ENCODE measurements at places on chromosomes 3 and 15. TPM values are rescaled to one million over a fixed set of nuclear protein-coding genes. Genes with fewer than 3 reads are reported as not detected.

GOLGB1 gene
- total RNA-seq, result 36.4 TPM

RBMS3 gene
- total RNA-seq, result 0.74 TPM

THRB gene
- not detected for total RNA-seq

GOLGA8N gene
- 41.0 TPM for total RNA-seq

GALNT15 gene
- not detected for total RNA-seq

PIF1 gene
- 49.7 TPM for total RNA-seq

EAF2 gene
- total RNA-seq, result 11.4 TPM

TGM5 gene
- total RNA-seq, result 0.11 TPM

GLDN gene
- total RNA-seq, result not detected

HRH1 gene
- total RNA-seq, result 0.36 TPM

KCNMB3 gene
- 2.2 TPM for total RNA-seq

GRM7 gene
- not detected for total RNA-seq

CLSTN2 gene
- not detected for total RNA-seq

WDR73 gene
- total RNA-seq, result 27.9 TPM

RARRES1 gene
- total RNA-seq, result not detected

- no peak for DNase-seq
- peaks cover 3% of the 10 kb centered on the region for H3K36me3 ChIP-seq
- H3K4me3 ChIP-seq, result no peak overlapping the region
- H3K4me1 ChIP-seq, result peaks cover 8% of the 10 kb centered on the region
These were observed 107.1 kb upstream of the C15orf61 start for GRCh38 chr15:67413770-67414390.

DNA sequence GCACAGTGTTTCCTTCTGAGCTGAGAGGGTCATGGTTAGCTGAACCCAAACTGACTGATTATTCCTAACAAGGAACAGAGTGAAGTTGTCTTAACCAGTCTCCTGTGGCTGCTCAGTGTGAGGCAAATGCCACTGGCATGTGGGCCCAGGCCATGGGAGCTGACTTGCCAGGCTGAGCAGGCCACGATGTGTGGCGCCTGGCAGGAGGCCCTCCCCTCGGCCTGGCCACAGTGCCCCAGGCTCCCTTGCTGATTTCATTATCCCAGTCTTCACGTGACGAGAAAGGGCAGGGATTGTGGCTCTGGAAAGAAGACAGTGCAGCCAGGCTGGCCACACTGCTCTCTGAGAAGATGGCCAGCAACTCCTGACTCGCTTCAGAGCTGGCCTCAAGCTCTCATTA, 58.8 kb downstream of the SLCO2A1 start:
- H3K4me3 ChIP-seq, result no peak overlapping the region
- DNase-seq, result no peak
- H3K4me1 ChIP-seq, result no peaks in the 10 kb centered on the region
- no peaks in the 10 kb centered on the region for H3K36me3 ChIP-seq

DNA sequence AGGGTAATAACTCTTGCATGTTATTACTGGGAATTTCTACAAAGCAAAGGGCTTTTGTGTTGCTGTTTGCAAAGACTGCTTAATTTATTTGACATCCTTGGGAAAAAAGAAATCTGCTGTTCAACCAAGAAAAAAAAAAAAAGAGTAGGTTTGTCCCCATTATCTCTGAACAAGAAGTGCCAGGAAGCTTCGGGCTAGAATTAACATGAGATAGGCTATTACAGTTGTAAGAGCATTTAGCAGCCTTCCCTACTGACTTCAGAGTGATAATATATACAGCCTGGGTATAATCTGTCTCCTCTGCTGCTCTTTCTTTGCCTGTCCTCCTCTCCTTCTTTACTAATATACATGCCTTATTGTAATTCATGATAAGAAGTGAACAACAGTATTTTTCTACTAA, 23.3 kb upstream of the CHMP2B start:
- DNase-seq, result no peak
- no peaks in the 10 kb centered on the region for H3K4me1 ChIP-seq
- no peak overlapping the region for H3K4me3 ChIP-seq
- H3K36me3 ChIP-seq, result no peaks in the 10 kb centered on the region

- H3K27ac ChIP-seq, result no peak overlapping the region
- no peaks in the 10 kb centered on the region for H3K27me3 ChIP-seq
- H3K36me3 ChIP-seq, result peaks cover 17% of the 10 kb centered on the region
- H3K4me1 ChIP-seq, result peaks cover 44% of the 10 kb centered on the region
- DNase-seq, result no peak
- no peak overlapping the region for H3K4me3 ChIP-seq
These were observed 159.9 kb downstream of the KLF13 start for GRCh38 chr15:31486506-31486905.

DNA sequence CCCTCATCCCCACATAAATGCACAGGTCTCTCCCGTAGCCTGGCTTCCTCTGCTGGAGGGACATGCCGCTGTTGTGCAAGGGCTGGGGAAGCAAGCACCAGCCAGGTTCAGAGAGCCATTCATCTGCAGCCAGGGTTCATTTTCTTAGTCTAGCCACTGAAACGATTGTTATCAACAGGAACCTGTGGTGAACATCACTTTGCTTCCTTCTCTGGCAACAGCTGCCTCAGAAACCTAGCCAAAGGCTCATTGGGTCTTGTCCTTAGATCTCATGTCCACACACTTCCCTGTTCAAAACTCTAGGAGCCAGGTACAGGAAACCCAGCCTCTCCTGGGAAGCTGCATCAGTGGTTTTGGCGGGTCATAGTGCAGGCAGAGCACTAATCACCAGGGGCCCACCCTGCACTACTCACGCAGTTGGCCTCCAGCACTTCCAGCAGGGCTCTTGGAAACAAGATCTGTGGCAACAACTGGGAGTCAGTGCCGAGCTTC, 47.0 kb downstream of the OXNAD1 start:
- peak overlapping the region; percentile 73 for H3K4me3 ChIP-seq
- peaks cover 45% of the 10 kb centered on the region for H3K36me3 ChIP-seq
- H3K4me1 ChIP-seq, result peaks cover 82% of the 10 kb centered on the region
- no peaks in the 10 kb centered on the region for H3K27me3 ChIP-seq
- peak overlapping the region; percentile 86 for H3K27ac ChIP-seq

GRCh38 chr3:57717205-57717868, 24.5 kb upstream of the DENND6A start:
- no peak for DNase-seq
- H3K27ac ChIP-seq, result no peak overlapping the region
- H3K27me3 ChIP-seq, result peaks cover 2% of the 10 kb centered on the region
- no peaks in the 10 kb centered on the region for H3K36me3 ChIP-seq

- DNase-seq, result no peak
- H3K27me3 ChIP-seq, result peaks cover 2% of the 10 kb centered on the region
- H3K4me1 ChIP-seq, result no peaks in the 10 kb centered on the region
These were observed 73.0 kb downstream of the HCN4 start for GRCh38 chr15:73295630-73296286.

DNA sequence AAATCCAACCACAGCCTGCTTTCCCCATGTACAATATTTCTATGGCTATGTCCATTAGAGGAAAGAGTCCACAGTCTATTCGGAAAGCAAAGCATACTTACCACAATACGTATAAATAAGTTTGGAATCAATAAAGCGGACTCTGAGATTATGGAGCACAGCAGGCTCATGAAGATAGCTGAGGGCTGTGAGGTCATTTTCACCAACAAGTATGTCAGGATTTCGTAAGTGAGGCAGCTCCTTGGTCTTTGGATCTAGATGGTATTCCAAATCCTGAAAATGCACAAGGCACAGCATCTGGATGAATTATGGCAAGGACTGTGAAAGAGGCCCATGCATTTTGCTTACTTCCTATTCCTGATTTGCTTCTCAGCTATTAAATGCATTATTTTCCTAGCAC, 100.4 kb downstream of the MYO5A start:
- H3K27me3 ChIP-seq, result no peaks in the 10 kb centered on the region
- no peak overlapping the region for H3K4me3 ChIP-seq
- peaks cover 4% of the 10 kb centered on the region for H3K4me1 ChIP-seq
- no peak for DNase-seq
- H3K36me3 ChIP-seq, result peaks cover 6% of the 10 kb centered on the region

DNA sequence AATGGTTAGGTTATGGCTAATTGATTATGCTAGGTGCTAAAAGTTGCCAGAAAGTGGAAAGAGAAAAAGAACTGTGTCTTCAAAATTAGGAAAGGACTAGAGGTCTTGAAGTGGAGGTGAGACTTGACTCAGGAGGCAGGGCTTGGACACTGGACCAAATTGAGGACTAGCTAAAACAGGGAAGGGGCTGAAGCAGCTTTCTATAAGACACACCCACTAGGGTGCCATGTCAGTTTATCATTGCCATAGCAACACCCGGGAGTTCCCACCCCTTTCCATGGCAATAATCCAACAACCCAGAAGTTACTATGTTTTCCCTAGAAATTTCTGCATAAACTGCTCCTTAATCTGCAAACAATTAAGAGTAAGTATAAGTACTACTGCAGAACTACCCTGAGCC, 42.9 kb upstream of the MITF start:
- no peaks in the 10 kb centered on the region for H3K36me3 ChIP-seq
- DNase-seq, result no peak
- H3K27me3 ChIP-seq, result no peaks in the 10 kb centered on the region
- H3K4me1 ChIP-seq, result no peaks in the 10 kb centered on the region

- H3K36me3 ChIP-seq, result peaks cover 64% of the 10 kb centered on the region
- H3K27me3 ChIP-seq, result no peaks in the 10 kb centered on the region
- peaks cover 51% of the 10 kb centered on the region for H3K4me1 ChIP-seq
- DNase-seq, result no peak
These were observed 203.3 kb downstream of the PLCL2 start for GRCh38 chr3:17088017-17088416.

- no peak overlapping the region for H3K4me3 ChIP-seq
- DNase-seq, result no peak
- H3K4me1 ChIP-seq, result no peaks in the 10 kb centered on the region
- no peaks in the 10 kb centered on the region for H3K36me3 ChIP-seq
- H3K27ac ChIP-seq, result no peak overlapping the region
These were observed 49.5 kb downstream of the ABTB1 start for GRCh38 chr3:127722091-127722784.

GRCh38 chr3:72227486-72228070, 442.6 kb upstream of the PROK2 start:
- H3K4me1 ChIP-seq, result no peaks in the 10 kb centered on the region
- no peaks in the 10 kb centered on the region for H3K36me3 ChIP-seq
- no peak overlapping the region for H3K27ac ChIP-seq
- no peak overlapping the region for H3K4me3 ChIP-seq
- no peak for DNase-seq

DNA sequence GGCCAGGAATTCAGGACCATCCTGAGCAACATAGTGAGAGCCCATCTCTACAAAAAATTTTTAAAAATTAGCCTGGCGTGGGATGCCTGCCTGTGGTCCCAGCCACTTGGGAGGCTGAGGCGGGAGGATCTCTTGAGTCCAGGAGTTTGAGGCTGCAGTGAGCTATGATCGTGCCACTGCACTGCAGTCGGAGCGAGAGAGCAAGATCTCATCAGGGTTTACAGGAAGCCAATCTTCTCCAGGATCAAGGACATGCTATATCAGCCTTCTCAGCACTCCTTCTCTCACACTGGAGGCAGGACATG, 451 bp upstream of the STOML1 start:
- H3K27ac ChIP-seq, result peak overlapping the region; percentile 87
- H3K36me3 ChIP-seq, result peaks cover 17% of the 10 kb centered on the region
- peaks cover 40% of the 10 kb centered on the region for H3K4me1 ChIP-seq
- no peak for DNase-seq

DNA sequence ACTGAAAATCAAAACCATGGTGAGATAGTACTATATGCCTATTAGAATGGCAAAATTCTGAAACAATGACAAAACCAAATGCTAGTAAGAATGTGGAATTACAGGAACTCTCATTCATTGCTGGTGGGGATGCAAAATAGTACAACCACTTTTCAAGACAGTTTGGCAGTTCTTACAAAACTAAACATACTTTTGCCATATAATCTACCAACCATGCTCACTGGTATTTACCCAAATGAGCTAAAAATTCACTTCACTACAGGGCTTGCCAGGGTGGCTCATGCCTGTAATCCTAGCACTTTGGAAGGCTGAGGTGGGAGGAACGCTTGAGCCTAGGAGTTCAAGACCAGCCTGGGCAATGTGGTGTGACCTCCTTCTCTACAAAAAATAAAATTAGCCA, 40.0 kb downstream of the MYO9A start:
- H3K36me3 ChIP-seq, result peaks cover 6% of the 10 kb centered on the region
- H3K27me3 ChIP-seq, result no peaks in the 10 kb centered on the region
- H3K27ac ChIP-seq, result no peak overlapping the region
- H3K4me1 ChIP-seq, result peaks cover 8% of the 10 kb centered on the region
- no peak for DNase-seq

DNA sequence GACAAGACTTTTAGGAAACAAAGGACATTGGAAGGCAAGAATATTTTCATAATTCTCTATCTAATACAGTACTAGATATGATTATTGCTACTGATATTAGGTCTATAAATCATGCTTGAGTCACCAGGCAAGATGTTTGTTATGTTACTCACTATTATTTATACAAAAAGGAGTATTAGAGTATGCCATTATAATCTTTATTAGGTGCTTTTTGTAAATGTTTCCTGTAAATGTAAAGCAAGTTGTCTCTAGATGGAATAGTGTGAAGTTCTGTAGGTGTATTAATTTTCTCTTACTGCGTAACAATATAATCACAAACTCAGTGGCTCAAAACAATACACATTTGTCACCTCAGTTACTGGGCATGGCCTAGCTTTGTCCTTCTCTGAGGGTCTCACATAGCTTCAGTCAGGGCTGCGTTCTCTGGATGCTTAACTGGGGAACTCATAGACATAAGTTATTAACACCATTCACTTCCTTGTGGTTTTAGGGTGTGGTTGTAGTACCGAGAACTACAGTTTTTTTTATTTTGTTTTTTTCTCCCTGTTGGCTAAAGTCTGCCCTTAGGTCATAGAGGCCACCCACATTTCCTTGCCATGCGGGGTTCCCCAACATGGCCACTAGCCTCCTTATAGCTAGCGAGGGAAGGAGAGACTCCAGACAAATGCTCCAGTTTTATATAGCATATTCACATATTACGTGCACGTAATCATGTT, 20.3 kb upstream of the MAP3K13 start:
- H3K4me1 ChIP-seq, result peaks cover 12% of the 10 kb centered on the region
- DNase-seq, result no peak
- H3K27ac ChIP-seq, result no peak overlapping the region
- H3K4me3 ChIP-seq, result peak overlapping the region; percentile 27
- peaks cover 2% of the 10 kb centered on the region for H3K27me3 ChIP-seq

DNA sequence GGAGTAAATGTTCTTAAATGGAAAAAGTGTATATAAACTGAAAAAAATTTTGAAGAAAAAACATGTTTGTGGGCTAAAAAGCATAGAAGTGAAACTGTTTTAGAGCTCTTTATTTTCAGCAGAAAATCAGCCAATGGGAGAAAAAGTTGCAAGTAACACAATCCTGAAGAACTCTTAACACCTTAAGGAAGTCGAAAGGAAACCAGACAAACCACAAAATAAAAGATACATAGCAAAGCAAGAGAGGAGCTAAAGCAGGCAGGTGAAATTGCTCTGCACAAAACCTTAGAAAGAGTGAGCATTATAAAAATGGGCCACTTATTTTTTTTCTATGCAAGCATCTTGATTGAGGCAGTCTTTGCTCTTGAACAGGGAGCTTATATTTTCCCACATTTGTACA, 300.5 kb downstream of the RAP2B start:
- no peak overlapping the region for H3K27ac ChIP-seq
- peaks cover 8% of the 10 kb centered on the region for H3K4me1 ChIP-seq
- H3K27me3 ChIP-seq, result no peaks in the 10 kb centered on the region
